Ascending aorta (tissue), 2 donors: ENCODE measurements at places on chromosomes 3 and 15. TPM values are rescaled to one million over a fixed set of nuclear protein-coding genes. Genes with fewer than 3 reads are reported as not detected.

DNA sequence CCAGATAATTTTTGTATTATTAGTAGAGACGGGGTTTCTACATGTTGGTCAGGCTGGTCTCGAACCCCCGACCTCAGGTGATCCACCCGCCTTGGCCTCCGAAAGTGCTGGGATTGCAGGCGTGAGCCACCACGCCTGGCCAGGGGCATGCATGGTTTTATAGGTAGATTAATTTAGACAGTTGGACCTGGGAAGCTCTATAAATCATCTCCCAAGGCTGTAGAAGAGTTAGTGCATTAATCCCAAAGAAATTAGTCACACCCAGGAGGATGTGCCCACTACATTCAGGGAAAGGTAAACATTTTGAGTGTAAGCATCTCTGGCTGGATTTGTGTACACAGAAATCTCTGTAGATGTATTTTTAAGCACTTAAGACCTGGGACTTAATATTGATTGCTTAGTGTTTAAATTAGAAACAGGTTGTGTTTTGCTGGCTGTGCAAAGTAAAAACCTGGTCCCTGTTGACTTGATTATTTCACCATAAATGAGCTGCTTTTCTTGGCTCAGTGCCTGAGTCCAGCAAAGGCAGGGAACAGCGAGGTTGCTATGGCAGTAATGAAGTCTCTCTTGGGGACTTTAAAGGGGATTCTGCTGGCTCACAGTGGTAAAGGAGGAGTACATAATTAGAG lies 19.2 kb downstream of the EXOSC7 start:
- DNase-seq = no peak

DNA sequence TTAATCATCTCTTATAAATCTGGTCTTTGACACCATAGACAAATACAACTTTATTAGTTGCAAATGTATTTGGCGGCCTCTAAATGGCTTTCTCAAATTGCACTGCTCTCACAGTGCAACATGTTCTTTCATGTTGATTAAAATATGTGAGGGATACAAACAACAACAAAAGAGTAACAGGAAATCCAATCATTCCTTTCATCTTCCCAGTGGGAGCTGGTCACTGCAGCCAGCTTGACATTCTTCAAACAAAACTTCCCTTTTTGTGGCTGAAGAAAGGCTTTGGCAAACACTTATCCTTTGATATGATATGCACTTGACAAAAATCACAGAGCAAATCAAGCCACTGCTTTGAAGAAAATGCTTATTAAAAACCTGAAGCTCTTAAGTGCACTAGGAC lies 973.6 kb downstream of the EPHA3 start:
- DNase-seq = no peak

DNA sequence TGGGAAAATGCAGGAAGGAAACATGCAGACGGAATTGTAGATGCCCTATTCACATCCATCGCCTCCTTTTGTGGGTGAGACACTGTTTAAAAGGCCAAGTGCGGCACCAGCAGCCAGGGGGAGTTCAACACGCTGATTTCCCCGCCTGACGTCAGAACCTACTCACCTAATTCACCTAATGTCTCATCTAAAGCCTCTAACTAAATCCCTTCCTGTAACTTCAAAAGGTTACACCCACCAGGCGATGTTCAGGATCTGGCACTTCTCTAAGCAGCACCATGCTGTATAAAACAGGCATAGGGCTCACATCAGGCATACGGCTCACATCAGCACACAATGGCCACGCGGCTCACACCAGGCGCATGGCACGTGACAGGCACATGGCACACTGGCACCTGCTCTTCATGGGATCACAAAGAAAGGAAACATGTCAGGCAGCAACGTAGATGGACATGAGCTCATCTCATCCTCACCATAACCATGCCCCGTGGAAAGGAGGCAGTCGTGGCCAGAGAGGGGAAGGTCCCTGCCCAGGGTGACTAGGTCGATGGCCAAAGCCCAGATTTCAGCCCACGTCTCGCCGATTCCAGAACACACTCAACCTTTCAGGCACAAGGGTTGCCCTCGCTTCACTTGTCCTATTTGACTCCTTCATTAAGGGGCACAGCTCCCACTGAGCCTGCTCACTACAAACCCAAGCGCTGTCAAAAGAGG lies 21.7 kb downstream of the XXYLT1 start:
- no peak for DNase-seq

The SRP14 gene
- total RNA-seq = 365 TPM

The MUC4 gene
- not detected for total RNA-seq

The UNC13C gene
- total RNA-seq = 2.0 TPM

The ALG1L2 gene
- not detected for total RNA-seq

The FANCD2OS gene
- not detected for total RNA-seq

The TMEM40 gene
- not detected for total RNA-seq
